ENCODE measurements at places on chromosomes 11 and 22. TPM values are rescaled to one million over a fixed set of nuclear protein-coding genes. Genes with fewer than 3 reads are reported as not detected.

- DNase-seq, result no peak
These were observed 1.5 kb downstream of the OR5A1 start for GRCh38 chr11:59437770-59438169.

DNA sequence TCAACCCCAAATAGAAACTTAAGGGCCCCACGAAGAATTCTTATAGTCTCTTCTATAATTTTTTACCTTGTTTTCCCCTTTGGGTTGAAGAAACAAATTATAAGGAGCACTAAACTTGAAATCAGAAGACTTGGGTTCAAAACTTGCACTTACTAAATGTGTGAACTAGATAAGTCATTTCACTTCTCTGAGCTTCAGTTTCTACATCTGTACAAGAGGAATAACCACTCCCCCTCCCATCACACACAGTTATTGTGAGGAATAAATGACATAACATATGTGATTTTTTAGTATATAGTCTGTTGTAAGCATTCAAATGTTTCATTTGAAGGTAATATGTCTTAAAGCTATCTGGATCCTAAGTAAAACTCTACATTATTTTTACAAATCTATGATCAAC lies 78.8 kb downstream of the LIF start:
- no peak for DNase-seq

DNA sequence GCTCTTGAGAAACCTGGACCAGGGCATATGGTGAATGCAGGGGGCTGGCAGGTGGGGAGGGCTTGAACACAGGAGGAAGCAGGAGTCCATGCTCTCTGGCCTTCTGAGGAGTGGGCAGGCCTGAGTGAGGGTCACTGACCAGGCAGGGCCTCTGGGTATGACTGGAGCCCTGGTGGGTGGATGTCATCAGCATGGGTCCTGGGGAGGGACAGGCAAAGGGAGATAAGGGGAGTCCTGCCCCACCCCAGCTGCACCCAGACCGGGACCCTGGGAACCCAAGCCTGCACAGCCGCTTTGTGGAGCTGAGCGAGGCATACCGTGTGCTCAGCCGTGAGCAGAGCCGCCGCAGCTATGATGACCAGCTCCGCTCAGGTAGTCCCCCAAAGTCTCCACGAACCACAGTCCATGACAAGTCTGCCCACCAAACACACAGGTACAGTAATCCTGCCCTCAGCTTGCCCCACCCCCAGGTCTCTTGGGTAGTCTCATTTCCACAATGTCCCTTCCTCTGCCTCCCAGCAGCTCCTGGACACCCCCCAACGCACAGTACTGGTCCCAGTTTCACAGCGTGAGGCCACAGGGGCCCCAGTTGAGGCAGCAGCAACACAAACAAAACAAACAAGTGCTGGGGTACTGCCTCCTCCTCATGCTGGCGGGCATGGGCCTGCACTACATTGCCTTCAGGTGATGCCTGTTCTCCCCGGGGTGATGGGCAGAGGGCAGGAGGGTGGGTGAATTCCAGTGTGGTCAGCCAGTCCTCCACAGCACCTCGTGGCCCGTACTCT lies 2.0 kb upstream of the VEGFB start:
- DNase-seq, result no peak

GRCh38 chr11:33952805-33953204 lies 60.9 kb upstream of the LMO2 start:
- DNase-seq, result no peak

- no peak for DNase-seq
These were observed 4.6 kb downstream of the PHOX2A start for GRCh38 chr11:72239313-72239848.

- DNase-seq, result no peak
These were observed 213.6 kb upstream of the SESN3 start for GRCh38 chr11:95444309-95445241.

DNA sequence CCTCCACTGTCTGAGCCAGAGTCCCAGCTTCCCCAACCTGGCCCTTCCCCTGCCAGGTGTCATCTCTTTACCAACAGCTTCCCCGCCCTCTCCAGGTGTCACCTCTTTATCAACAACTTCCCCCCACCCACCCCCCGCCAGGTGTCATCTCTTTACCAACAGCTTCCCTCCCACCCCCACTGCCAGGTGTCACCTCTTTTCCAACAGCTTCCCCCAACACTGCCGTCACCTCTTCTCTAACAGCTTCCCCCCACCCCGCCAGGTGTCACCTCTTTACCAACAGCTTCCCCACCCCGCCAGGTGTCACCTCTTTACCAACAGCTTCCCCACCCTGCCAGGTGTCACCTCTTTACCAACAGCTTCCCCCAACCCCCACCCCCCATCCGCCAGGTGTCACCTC lies 29.8 kb upstream of the TTLL12 start:
- peak; percentile 25 for DNase-seq

DNA sequence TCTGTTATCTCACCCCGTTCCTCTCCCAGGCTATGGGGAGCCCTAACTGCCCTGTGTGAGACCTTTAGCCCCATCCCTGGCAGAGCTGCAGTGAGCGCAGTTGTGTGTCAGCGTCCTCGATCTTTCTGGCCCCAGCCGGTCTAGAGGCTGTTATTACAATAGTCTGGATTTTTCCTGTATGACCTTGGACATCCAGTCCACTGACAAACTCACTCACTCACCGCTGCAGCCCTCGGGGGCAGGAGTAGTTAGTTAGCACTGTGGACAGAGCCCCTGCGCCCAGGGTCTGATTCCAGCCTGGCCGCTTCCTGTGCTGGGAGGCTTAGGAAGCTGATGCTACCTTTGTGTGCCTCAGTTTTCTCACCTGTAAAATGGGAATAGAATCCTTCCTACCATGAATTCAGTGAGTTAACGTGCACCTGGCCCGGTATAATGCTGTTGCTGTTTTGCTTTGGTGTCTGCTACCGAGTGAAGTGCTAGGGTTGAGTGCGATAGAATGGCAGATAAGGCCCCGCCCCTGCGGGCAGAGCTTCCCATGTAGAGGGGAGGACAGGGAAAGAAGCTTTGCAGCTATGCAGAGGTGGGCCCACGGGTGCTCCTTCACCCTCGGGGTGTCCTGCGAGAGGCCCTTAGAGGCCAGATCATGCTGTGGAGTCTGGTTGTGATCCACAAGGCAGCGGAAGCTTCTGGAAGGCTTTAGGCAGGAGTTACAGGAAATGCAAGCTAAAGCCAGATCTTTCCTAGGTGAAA lies 3.0 kb downstream of the LRP5 start:
- no peak for DNase-seq

DNA sequence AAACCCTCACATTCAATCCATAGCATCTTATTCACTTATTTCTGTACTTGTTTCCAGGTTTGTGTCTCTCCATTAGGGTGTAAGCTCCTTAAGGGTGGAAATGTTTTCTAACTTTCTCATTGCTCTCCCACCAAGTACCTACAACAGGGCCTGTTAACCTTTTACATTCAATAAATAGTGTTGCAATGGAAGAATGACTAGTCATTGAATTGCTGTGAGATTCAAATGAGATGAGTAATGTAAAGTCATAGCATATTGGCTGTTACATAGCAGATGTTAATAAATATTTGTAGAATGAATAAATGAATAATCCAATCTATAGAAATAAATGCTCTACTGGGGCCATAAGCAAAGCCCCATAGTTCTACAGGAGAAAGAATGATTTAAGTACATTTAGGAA lies 75.4 kb upstream of the DDI1 start:
- DNase-seq, result no peak

GRCh38 chr11:62805961-62806441 lies 761 bp upstream of the NXF1 start:
- peak; percentile 52 for DNase-seq

Gene KDM4E
- total RNA-seq, result not detected

- DNase-seq, result no peak
These were observed 84.4 kb downstream of the TP53I11 start for GRCh38 chr11:44866286-44866685.

DNA sequence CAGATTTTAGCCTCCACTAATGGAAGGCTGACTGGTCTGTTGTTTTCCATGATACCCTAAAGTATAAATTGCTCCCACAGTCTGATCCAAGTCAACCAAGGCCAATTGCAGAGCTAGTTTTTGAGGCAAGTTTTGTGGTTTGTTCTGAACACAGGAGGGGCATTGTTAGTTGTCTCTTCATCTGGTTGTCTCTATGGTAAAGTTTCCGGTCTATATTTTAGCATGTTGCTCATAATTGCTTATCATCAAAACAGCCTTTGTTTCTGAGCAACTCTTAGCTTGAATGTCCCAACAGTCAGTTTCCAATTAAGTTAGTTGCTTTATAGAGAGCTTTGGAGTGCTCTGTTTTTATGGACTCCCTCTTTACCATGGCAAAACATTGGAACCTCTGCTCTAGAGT lies 217.6 kb upstream of the CARD18 start:
- DNase-seq, result no peak

Gene NPTXR
- 0.11 TPM for total RNA-seq

Gene RIN1
- total RNA-seq, result 3.7 TPM

DNA sequence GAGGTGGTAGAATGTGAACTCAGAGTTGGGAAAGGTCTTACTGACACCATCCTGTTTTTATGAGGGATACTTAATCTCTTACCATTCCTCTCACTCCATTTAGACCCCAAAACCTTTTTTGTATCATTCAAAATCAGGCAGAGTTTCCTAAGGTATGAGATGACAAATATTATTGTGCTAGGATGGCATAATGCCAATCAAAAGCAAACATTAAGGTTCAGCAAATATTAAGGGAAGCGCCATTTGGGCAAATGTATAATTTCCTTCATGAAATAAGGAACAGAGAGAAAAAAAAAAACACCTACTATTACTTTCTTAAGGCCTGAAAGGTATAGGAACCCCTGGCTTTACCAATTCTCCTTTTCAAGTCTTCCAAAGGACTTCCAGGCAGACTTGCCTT lies 62.4 kb downstream of the SMCO4 start:
- no peak for DNase-seq

- DNase-seq, result peak; percentile 87
These were observed 9.1 kb upstream of the GLYATL1B start for GRCh38 chr11:59076876-59077571.

Gene PAFAH1B2
- total RNA-seq, result 60.2 TPM

GRCh38 chr22:44136112-44136511 lies 44.6 kb upstream of the PARVG start:
- no peak for DNase-seq

DNA sequence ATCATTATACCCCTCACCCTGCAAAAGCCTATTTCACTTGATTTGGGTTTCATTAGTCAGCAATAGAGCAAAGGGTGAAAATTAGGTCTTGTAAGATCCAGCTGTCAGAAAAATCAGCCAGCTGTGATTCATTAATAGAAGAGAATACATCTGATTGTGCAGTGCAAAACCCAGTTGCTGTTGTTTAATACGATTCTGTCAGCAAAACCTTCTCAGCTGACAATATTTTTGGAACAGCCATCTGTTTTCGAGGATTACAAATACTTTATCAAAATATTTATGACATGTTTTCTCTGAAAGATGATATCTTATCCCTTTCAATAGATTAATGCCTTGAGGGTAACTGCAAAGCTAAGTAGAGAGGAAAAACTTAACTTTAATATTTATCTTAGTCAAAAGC lies 1354.0 kb upstream of the RAG2 start:
- no peak for DNase-seq

GRCh38 chr11:2777871-2778629 lies 78.3 kb upstream of the KCNQ1OT1 start:
- no peak for DNase-seq

DNA sequence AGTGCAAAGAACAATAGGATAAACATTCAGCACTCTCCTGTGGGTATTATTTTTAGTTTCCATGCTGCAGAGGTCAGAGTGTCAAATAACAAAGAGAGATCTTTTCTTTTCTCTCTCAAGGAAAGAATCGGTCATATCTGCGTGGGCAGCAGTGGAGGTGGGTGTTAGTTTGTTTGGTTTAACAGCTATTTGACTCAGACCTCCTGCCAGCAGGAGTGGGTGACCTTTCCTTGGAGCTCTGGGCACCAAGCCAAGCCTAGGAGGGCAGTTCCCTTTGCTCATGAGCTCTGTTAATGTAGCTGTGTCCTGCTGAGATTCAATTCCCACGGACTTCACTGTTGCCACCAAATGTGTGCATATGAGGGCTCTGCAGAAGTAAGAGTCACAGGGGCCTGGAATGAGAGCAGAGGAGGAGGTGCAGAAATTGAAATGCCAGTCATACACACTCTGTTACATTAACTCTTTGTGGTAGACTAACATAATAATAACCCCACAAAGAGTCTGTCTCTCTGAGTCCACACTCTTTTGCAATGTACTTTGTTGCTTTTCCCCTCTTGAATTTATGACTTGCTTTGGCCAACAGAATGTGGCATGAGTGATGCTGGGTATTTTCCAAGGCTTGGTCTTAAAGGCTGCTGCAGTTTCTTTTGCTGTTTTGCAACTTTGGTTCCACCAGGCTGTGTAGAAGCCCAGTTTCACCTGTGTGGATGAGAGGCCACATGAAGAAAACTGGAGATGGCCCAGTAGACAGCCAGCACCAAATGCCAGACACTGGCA lies 76.0 kb upstream of the GRK3 start:
- no peak for DNase-seq

Gene PGR
- not detected for total RNA-seq

- DNase-seq, result peak; percentile 6
These were observed 852 bp downstream of the BUD13 start for GRCh38 chr11:116771935-116772334.
